ENCODE measurements at places on chromosomes 6 and 20.

GRCh38 chr6:168188369-168189199 is 109.6 kb upstream of the FRMD1 start:
- no peak for DNase-seq

GRCh38 chr6:42354702-42355101 is 97.0 kb downstream of the TRERF1 start:
- DNase-seq = no peak

DNA sequence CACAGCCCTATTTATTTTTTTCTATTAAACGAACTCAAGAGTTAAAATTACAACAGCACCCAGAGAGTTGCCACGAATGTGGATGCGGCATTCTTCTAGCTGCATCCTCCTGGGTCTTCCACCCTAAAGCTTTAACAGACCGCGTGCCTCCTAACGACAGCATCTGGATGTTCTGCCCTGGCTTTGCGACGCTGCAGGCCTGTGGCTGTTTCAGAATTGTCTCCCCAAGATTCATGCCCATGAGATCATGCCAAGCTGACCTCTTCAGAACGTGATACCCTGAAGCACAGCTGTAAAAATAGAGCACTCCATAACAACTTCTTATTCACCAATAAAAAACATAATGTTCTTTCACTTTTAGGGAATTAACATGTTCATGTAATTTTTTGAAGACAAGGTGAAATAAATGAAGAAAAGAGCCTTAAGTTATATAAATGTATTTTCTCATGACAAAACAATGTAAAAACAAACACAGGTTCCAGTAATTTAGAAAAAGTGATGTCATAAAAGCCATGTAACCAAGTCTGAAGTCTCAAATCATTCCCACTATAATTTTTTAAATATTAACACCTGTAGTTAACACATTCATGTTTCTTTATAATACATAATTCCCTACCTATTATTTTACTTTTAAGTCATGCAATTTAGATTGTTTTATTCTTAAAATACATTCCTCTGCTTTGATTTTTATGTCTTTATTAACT is 26.5 kb downstream of the HIVEP2 start:
- DNase-seq = no peak

DNA sequence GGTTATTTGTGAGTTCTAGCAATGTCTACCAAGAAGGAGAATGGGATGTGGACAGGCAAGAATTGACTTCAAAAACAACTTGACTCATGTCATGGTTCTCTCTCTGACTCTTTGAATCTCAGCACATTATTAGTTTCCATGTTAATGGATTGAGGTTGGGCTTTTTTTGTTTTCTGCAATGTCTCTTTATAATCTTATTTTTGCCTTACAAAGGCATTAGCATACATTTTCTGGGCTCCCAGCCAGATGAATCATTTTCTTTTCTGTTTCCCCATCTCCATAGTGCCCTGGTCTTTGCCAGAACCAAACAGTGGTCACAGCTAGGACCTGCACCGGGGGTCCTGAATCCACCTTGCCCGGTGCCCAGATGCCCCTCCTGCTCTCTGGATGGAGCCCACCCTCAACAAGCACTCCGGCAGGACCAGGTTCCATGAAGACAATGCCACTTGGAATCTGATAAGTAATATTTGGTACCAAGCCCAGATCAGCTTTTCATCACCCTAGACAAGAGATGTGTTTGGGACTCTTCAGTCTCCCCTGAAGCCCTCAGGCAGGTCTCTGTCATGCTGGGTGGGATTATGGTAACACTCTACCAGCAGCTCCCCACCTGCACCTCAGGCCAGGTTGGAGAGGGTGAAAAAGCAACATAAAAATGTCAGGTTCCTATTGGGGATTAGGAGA is 266.7 kb upstream of the SULF2 start:
- DNase-seq = peak; percentile 68

GRCh38 chr6:2834262-2834661 is 7.4 kb downstream of the SERPINB1 start:
- no peak for DNase-seq

DNA sequence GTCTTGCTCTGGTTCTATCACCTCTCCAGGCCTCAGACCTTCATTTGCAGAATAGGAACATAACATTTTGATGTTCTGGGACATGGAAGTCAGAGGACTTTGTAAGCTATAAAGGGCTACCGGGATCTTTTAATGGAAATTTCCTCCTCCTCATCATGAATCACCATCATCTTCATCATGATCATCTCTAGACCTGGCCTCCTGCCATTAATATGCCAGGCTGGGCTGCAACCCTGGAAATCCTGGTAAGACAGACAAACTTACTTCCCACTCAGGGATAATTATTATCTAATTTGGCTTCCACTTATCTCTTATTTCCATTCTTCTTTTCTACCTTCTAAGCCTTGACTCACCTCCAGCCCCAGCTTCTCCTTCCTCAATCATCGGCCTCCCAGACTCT is 41.0 kb upstream of the MRPS18A start:
- DNase-seq = no peak

DNA sequence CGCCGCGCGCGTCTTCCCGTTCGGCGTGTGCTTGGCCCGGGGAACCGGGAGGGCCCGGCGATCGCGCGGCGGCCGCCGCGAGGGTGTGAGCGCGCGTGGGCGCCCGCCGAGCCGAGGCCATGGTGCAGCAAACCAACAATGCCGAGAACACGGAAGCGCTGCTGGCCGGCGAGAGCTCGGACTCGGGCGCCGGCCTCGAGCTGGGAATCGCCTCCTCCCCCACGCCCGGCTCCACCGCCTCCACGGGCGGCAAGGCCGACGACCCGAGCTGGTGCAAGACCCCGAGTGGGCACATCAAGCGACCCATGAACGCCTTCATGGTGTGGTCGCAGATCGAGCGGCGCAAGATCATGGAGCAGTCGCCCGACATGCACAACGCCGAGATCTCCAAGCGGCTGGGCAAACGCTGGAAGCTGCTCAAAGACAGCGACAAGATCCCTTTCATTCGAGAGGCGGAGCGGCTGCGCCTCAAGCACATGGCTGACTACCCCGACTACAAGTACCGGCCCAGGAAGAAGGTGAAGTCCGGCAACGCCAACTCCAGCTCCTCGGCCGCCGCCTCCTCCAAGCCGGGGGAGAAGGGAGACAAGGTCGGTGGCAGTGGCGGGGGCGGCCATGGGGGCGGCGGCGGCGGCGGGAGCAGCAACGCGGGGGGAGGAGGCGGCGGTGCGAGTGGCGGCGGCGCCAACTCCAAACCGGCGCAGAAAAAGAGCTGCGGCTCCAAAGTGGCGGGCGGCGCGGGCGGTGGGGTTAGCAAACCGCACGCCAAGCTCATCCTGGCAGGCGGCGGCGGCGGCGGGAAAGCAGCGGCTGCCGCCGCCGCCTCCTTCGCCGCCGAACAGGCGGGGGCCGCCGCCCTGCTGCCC is 1.1 kb downstream of the SOX4 start:
- DNase-seq = peak; percentile 53

GRCh38 chr20:50624351-50625016 is 66.9 kb downstream of the RIPOR3 start:
- DNase-seq = no peak

- DNase-seq = no peak
Observed at GRCh38 chr20:58538752-58539151, 23.6 kb upstream of the APCDD1L start.

DNA sequence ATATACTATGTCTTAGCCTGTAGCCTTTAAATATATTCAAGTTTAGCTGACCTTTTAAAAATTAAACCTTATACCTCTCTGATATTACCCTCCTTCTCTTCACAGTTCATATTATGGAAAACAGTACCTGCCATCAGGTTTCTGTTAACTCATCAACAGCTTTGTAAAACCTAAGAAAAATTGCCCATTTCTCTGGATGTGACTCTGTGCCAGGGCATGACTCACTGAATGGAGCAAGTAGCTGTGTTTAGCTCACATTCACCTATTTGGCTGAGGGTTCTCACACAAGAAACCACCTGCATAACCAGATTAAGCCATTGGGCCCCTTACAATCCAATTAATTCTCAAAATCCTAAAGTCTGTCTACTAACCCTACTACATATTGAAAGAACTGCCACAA is 678.8 kb upstream of the MARCKS start:
- DNase-seq = no peak

- DNase-seq = no peak
Observed at GRCh38 chr6:142907544-142907943, 37.4 kb downstream of the HIVEP2 start.
